ENCODE measurements at places on chromosomes 3 and 15.

GRCh38 chr15:65956307-65956706 is 87.0 kb downstream of the RAB11A start:
- no peak for DNase-seq

DNA sequence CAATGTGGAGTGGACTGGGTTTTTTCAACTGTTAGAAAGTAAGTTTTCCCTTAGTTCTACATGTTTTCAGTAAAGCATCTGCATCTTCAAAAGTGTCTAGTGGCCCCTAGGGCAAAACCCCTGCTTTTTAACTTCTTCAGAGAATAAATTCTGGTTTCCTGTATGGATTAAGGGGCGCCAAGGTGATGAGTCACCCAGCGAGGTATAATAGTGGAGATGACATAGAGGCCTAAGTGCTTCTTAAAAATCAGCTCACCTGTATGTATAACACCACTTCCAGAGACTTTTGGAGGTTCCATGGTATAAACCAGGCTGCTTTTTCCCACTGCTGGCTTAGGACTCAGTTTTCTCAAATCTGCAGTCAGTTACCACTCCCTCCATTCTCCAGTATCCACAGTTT is 68.9 kb downstream of the SYN2 start:
- DNase-seq, result no peak

- DNase-seq, result peak; percentile 71
Observed at GRCh38 chr3:44976002-44976815, at the start of the genes EXOSC7 and ZDHHC3. TSS of gene EXOSC7 (plus strand) at chr3:44976244. CDS start at chr3:44976278, 34 bp downstream. TSS of gene ZDHHC3 (minus strand) at chr3:44976174. CDS start at chr3:44959436, 16,738 bp downstream.

GRCh38 chr15:96896766-96897165 is 566.3 kb downstream of the NR2F2 start:
- no peak for DNase-seq

GRCh38 chr15:35737441-35737840 is 191.5 kb upstream of the DPH6 start:
- no peak for DNase-seq

GRCh38 chr15:29911705-29912104 is 89.4 kb upstream of the TJP1 start:
- no peak for DNase-seq

GRCh38 chr3:16106050-16106449 is 68.4 kb upstream of the GALNT15 start:
- DNase-seq, result no peak

GRCh38 chr15:87954793-87955192 is 301.7 kb downstream of the NTRK3 start:
- no peak for DNase-seq

DNA sequence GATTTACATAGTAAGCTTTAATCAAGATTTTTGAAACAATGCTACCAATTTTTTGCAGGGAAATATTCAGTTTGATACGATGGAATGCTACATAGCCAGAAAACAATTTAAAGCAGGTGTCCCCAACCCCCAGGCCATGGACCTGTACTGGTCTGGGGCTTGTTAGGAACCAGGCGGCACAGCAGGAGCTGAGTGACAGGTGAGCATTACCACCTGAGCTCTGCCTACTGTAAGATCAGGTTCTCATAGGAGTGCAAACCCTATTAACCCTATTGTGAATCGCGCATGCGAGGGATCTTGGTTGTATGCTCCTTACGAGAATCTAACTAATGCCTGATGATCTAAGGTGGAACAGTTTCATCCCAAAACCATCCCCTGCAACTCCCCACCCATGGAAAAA is 322.6 kb upstream of the NECTIN3 start:
- DNase-seq, result no peak

GRCh38 chr15:68962465-68962864 is 32.1 kb downstream of the SPESP1 start:
- no peak for DNase-seq

- no peak for DNase-seq
Observed at GRCh38 chr3:99332718-99333117, 305.7 kb upstream of the COL8A1 start.

- no peak for DNase-seq
Observed at GRCh38 chr3:9452417-9452816, 55.0 kb downstream of the SETD5 start.

DNA sequence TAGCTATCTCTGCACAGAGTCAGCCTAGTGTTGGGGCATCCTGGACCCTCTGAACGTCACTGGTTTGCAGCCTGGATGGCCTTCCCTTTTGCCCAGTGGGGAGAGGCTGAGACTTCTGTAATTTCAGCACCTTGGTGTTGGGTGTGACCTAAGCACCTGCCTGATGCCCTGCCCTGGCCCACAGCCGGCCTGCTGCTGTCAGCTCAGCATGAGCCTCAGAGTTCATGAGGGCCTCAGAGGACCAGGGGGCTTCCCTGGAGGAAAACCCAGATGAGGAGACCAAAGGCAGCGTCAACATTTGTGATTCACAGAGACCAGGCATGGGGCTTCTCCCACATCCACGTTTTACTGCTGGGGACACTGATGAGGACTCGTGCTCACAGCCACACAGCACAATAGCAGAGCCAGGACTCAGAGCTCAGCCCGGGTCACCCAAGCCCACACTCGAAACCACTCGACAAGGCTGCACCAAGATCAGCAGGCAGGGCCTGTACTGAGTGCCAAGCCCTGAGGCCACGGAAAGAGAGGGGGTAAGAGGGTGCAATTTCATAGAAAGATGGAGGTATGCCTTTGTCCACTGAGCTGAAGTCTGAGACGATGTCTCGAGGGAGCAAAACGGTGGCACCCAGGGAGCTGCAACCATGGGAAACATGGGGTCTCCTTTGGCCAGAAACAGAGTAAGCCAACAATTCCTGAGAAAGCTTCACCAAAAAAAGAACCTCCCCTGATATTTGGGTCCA is 9.9 kb upstream of the GP9 start:
- no peak for DNase-seq

DNA sequence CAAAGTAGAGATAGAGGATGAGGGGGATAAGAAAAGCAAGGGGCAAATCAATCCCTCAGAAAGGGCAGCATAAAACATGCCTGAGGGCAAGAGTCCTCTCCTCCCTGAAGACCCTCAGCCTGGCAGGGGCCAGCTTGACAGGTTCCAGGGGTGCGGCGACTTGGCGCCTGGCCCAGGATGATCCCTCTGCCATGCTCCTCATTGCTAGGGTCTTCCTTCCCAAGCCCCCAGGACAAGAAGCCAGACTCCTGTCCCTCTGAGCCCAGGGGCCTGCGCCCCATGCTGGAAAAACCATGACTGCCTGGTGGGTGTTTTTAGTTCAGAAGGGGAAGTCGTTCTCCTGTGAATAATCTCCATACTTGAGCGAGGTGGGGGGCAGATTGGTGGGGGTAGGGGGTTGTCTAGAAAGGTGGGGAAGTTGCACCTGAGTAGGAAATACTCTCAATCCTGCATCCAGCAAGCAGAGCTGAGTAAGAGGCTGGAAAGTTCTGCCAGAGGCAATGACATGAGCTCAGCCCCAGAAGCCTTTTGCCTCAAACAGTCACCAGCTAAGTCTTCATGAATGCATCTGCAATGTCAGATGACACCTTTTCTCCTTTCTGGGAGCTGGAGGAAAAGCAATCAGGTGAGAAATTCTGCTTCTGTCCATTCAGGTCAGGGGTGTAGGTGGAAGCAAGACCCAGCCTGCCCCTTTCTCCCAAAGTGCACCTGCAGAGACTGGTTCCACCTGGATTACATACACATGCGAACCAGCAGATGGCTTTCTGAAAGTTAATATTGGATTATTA is 18.3 kb downstream of the SLC12A8 start:
- no peak for DNase-seq

GRCh38 chr3:169999433-169999832 is 32.8 kb downstream of the SEC62 start:
- no peak for DNase-seq

- no peak for DNase-seq
Observed at GRCh38 chr15:36483409-36483808, 96.0 kb upstream of the CDIN1 start.

DNA sequence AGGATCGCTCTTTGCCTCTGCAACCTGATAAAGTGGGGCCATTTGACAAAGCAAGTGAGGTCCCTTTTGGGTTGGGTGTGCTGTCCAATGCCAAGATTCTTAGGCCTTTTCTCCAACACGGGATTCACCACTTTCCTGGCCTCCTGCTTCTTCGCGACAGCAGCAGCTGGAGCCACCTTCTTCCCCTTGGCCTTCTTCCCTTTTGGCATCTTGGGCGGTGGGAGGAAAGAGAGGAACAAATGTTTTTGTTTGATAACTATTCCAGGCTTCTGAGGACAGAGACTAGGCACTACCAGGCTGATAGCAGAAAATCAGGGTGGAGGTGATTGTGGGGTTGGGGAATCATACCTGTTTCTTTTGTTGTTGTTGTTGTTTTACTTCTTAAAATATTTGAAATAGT is 30.0 kb upstream of the FAM81A start:
- no peak for DNase-seq

GRCh38 chr15:68114356-68114755 is 60.2 kb downstream of the PIAS1 start:
- no peak for DNase-seq

- no peak for DNase-seq
Observed at GRCh38 chr3:144259267-144259666, 287.6 kb downstream of the DIPK2A start.

GRCh38 chr3:37457378-37458065 is 283.1 kb upstream of the LRRFIP2 start:
- no peak for DNase-seq

- DNase-seq, result no peak
Observed at GRCh38 chr15:43922021-43922420, 95.2 kb downstream of the WDR76 start.

GRCh38 chr15:28881170-28881569 is 4.6 kb upstream of the APBA2 start:
- no peak for DNase-seq

DNA sequence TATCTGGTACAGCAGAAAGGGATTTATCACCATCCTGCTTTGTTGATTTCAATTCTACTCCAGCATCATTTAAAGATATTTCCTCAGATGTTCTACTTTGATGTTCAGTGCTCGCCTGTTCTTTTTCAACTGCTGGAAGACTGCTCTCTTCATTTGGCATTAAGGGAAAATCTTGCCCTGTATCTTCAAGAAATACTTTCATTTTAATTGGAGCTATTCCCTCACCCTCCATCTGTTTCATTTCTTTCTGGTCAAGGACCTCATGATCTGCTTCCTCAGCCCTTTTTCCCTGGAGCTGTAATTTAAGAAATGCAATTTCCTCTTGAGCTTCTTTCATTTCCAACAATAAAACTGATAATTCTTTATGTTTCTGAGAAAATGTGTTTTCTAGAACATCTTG is 37.8 kb upstream of the HCLS1 start:
- no peak for DNase-seq

GRCh38 chr15:90711418-90711824 is 5.7 kb upstream of the BLM start:
- no peak for DNase-seq

GRCh38 chr15:66715181-66715624 is 13.2 kb downstream of the SMAD6 start:
- no peak for DNase-seq

DNA sequence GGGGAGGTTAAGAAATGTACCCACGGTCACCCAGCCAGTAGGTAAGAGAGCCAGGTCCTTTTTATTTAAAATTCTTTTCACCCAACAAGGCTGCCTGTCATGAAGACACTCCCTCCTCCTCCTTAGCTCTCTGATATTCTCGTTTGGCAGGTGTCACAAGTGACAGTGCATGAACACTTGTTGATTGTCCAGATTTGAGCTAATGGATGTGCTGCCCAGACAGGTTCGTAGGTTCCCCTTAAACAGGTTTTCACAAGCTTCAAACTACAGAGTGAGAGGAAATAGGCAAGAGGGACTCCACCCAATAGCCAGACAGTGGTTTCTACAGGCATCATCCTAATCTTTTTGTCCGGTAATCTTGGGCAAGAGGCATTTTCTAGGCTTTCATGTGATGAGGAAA is 32.2 kb downstream of the ATP13A4 start:
- DNase-seq, result no peak

DNA sequence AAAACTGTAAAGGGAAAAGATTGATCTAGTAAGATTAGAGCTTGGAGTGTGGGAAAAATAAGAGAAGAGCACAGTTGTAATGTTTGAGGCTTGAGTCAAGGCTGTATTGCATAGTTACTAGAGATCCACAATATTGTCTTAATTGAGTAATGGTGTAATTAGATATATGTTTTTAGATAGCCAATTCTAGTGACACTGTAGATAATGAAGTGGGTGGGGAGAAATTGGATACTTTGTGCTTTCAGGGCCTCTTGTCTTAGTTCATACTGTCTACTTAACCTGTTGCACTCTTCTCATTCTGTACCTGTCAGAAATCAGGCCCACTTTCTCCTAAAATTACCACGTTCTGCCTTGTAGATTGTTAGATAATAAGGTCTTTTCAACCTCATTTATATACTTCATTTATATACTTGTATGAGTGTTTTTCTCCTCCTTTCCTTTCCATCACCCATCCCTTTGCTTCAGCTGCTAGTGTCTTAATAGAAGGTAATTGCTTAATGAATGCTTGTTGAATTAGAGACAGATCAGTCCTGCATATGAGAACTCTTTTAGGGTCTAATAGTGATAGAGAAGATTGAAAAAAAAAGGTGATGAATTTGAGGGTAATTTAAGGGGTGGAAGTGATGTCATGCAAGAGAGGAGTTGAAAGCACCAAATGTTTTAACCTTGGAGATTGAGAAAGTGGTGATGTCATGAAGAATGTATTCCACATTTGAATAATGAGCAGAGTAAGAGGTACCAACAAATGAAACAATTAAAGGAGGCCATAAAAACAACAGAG is 32.0 kb downstream of the PIK3CA start:
- DNase-seq, result no peak

GRCh38 chr15:41690636-41691035 is 30.4 kb downstream of the MGA start:
- DNase-seq, result no peak

DNA sequence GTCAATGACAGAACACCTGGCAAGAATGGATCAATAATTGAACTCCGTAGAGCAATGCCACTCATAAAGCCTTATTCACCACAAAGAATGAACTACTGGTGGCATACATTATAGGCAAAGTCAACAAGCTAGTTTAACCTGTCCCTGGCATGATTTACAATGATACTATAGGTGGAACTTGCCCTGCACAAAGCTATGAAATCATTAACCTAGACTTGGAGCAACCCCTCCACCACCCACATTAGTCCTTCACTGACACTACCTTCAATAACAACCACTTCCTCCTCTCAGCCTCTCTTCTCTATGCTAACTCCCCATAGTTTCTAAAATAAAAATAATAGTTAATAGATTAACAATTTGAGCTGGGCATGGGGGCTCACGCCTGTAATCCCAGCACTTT is 54.4 kb downstream of the ACAP2 start:
- DNase-seq, result no peak

DNA sequence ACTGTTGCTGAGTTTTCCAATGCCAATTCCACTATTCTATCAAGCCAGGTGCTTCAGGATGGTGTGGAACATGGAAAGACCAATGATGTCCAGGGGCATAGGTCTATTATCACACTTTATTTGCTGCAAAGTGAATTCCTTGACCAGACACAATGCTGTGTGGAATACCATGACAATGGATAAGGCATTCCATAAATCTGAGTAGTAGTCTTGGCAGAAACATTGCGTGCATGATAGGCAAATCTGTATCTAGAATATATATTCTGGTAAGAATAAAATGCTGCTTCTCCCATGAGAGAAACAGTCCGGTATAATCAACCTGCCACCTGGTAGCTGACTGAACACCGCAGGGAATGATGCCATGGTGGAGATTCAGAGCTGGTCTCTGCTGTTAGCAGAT is 70.0 kb upstream of the ALDH1A3 start:
- no peak for DNase-seq
